ENCODE measurements at places on chromosomes 2 and 18.

DNA sequence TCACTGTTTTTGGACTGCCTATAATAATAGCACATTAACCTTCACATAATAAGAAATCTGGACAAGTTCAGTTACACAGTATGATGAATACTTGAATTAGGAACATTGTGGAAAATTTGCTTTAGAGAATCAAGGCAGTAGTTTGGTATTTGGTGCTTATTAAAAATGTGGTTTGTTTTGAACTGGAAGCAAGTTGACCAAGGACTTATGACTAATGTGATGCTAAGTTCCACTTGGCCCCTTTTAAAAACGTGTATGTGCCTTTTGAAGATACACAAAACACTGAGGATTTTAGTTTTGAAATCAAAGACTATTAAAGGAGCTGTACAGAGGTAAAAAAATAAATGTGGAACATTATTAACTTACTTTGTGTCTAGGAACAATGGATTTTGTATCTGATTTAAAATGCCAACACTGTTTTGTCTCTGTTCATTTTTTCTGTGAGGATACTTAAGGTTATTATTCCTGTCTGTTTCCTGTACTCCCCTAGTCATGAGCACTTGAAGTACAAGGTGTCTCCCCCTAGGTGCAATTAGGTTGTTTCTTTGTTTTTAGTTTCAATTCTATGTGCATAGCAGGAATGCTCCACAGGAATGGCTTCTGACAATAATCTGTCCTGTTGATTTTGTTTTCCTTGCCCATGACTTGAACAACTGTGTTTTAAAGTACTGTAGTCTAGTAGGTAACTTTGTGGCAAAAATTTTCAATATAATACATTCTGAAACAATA, 49.6 kb upstream of the PTH2R start:
- no peak overlapping the region for H3K4me3 ChIP-seq
- no peaks in the 10 kb centered on the region for H3K27me3 ChIP-seq
- DNase-seq: no peak
- no peaks in the 10 kb centered on the region for H3K4me1 ChIP-seq
- H3K36me3 ChIP-seq: peaks cover 23% of the 10 kb centered on the region
- no peak overlapping the region for H3K27ac ChIP-seq

DNA sequence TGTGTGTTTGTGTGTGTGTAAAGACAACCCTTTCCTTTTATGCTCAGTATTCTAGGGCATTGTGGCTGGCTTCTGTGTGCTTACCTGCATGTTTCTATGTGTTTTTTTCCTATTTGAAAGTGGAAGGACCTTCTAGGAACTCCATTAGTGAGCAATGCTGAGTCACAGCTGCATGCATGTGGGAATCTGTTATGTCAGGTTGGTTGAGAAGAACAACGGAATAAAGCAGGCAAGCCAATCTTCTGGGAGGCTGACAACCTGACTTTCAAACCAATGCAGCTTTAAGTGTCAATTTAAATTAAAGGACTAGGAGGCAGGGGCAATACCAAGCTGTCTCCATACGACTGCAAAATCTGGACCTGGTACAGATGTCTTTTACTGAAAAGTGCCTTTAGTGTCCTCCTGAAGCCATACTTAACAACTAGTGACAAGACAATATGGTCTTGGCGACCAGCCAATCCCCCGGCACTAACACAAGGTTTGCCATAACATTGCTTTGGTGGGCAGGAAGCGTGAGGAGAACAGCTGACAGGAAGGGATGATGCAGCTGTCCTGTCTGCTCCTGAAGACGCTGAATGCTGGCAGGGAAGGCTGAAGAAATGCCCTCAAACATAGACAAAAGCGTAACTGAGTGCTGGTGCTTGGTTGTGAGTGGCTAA, 514.7 kb upstream of the CDH7 start:
- no peak overlapping the region for H3K27ac ChIP-seq
- H3K4me1 ChIP-seq: no peaks in the 10 kb centered on the region
- H3K36me3 ChIP-seq: no peaks in the 10 kb centered on the region
- DNase-seq: no peak
- H3K4me3 ChIP-seq: no peak overlapping the region

GRCh38 chr2:120904379-120904778, 168.7 kb downstream of the GLI2 start:
- DNase-seq: peak; percentile 63
- no peak overlapping the region for H3K27ac ChIP-seq
- peaks cover 6% of the 10 kb centered on the region for H3K4me1 ChIP-seq
- H3K36me3 ChIP-seq: peaks cover 4% of the 10 kb centered on the region

DNA sequence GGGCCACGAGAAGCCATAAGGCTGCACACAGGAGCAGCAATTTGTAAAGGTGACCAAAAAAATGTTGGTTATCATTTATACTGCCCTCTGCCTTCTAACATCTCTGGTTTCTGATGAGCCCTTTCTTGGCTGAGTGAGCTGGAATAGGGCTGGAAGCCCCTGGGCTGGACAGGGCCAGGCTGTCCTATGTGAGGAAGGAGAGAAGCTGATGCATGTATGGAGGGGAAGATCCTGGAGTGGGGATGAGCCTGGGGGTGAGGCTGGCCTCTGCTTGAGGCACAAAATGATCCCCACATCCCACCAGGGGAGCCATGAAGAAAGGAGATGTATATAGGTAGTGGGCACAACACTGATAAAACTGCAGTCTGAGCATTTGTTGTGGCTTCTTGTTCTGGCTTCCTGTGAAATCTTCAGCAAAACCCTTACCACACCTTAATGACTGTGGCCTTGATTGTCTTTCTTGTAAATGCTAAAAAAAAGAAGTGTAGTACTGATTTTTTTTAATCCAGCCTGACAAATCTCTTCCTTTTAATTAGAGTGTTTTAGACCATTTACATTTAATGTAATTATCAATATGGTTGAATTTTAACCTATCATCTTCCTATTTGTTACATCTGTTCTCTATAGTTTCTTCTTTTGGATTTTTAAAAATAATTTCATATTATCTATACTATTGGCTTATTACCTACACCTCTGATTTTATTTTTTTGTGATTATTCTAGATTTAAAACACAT, 5.6 kb downstream of the SNED1 start:
- no peaks in the 10 kb centered on the region for H3K27me3 ChIP-seq
- H3K4me3 ChIP-seq: no peak overlapping the region
- peak; percentile 29 for DNase-seq
- H3K4me1 ChIP-seq: no peaks in the 10 kb centered on the region
- no peak overlapping the region for H3K27ac ChIP-seq

DNA sequence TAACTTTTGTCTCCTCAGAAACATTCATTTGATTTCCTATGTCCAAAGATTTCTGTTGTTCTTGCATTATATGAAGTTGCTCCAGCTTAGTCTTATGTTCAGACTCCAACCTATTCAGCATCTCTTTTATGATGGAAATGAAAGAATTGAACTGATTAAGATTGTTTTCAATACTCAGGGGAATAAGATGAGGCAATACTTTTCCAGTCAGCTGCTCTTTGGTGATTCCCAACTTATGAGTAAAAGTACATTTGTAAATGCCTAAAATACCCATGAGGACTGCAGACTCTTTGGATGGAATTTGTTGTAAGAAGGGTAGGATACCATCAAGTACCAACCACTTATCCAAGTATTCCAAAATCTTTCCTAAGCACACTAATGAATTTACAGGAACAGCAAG, 39.8 kb downstream of the TRAK2 start:
- DNase-seq: peak; percentile 8
- H3K4me1 ChIP-seq: peaks cover 55% of the 10 kb centered on the region
- no peaks in the 10 kb centered on the region for H3K27me3 ChIP-seq

DNA sequence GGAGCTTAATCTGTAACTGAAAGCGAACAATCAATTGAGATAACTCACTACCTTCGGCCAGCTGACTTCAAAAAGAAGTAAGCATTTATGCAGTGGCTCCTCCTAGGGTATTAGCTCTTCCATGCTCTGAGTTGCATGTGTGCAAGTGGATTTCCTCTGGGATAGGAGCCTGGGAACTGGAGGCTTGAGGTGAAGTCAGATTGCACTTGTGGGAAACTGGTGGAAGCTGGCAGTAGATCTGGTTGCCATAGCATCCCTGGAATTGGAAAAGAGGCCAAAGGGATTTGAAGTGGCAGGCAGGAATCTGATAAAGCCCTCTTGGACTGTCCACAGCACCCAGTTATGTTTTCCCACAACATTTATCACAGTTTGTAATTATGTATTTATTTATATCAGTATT, 50.6 kb upstream of the FMNL2 start:
- no peaks in the 10 kb centered on the region for H3K36me3 ChIP-seq
- H3K4me1 ChIP-seq: no peaks in the 10 kb centered on the region
- H3K4me3 ChIP-seq: no peak overlapping the region
- H3K27ac ChIP-seq: no peak overlapping the region

- DNase-seq: no peak
- no peak overlapping the region for H3K27ac ChIP-seq
- H3K36me3 ChIP-seq: no peaks in the 10 kb centered on the region
- H3K4me3 ChIP-seq: no peak overlapping the region
- H3K4me1 ChIP-seq: no peaks in the 10 kb centered on the region
- no peaks in the 10 kb centered on the region for H3K27me3 ChIP-seq
Observed at GRCh38 chr18:26642440-26643348, 94.3 kb upstream of the KCTD1 start.

DNA sequence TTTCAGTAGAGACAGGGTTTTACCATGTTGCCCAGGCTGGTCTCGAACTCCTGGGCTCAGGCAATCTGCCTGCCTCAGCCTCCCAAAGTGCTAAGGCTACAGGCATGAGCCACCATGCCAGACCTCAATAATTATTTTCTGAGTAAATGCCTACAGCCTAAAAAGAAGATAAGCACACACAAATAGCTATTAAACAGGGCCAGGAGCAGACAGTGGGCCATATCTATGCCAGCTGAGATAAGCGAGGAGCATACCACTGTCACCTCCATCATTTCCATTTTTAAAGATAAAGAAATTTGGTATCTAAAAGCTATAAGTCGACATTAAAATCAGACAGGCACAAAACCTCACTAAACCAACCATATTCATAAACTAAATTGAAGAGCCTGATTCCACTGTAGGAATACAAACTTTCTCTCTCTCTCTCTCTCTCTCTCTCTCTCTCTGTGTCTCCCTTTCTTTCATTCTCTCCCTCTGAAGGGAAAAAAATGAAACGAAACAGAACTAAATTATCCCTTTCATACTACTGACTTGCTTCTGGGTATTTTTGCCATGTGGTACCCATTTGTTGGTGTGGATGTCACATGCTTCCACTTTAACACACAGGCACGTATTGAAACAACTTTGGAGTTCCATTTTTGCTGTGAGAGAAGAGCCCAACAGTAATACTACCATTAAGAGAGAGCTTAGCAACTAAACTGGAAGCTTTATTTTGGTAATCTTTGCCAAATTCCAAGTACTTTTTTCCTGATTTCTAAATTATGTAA, 51.0 kb downstream of the FARSB start:
- H3K4me1 ChIP-seq: peaks cover 14% of the 10 kb centered on the region
- H3K36me3 ChIP-seq: no peaks in the 10 kb centered on the region
- H3K4me3 ChIP-seq: no peak overlapping the region
- no peaks in the 10 kb centered on the region for H3K27me3 ChIP-seq
- no peak overlapping the region for H3K27ac ChIP-seq

DNA sequence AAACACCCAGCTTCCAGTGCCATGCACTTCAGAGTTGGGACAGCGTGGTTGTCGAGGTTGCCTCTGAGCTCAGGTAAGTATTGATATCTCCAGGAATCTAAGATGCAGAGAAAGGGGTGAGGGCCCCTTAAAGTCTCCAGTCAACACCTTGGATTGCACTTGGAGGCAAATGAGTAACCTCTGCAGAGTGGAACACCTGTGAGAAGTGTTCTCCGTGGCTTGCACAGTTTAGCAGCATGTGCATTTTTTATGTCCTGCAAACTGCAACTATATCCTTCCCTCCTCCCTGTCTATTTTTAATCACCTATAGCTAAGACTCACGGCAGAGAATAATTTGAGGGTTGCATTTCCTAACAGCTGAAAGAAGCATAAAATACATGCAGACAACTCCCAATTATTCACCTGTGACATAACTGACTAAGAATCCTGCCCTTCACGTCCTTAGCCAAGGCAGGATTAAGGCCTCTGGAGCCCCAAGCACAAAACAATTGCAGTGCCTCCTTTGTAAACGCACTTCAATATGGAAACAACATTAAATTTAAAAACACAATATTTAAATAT, 1.6 kb upstream of the ZNF385B start:
- H3K27ac ChIP-seq: no peak overlapping the region
- H3K27me3 ChIP-seq: peaks cover 83% of the 10 kb centered on the region
- DNase-seq: no peak
- no peak overlapping the region for H3K4me3 ChIP-seq

GRCh38 chr18:3380384-3380961, 69.5 kb upstream of the TGIF1 start:
- H3K27ac ChIP-seq: no peak overlapping the region
- H3K36me3 ChIP-seq: no peaks in the 10 kb centered on the region
- H3K4me3 ChIP-seq: no peak overlapping the region
- no peak for DNase-seq
- H3K27me3 ChIP-seq: no peaks in the 10 kb centered on the region
- peaks cover 5% of the 10 kb centered on the region for H3K4me1 ChIP-seq

GRCh38 chr18:35731701-35732100, 150.2 kb downstream of the GALNT1 start:
- H3K27ac ChIP-seq: no peak overlapping the region
- H3K27me3 ChIP-seq: no peaks in the 10 kb centered on the region
- DNase-seq: no peak
- H3K36me3 ChIP-seq: no peaks in the 10 kb centered on the region
- no peak overlapping the region for H3K4me3 ChIP-seq

GRCh38 chr2:217681791-217682190, 321.0 kb downstream of the TNS1 start:
- H3K36me3 ChIP-seq: no peaks in the 10 kb centered on the region
- DNase-seq: no peak
- no peak overlapping the region for H3K27ac ChIP-seq
- no peak overlapping the region for H3K4me3 ChIP-seq
- peaks cover 18% of the 10 kb centered on the region for H3K4me1 ChIP-seq
- H3K27me3 ChIP-seq: no peaks in the 10 kb centered on the region

- H3K27me3 ChIP-seq: no peaks in the 10 kb centered on the region
- peak; percentile 45 for DNase-seq
- no peak overlapping the region for H3K4me3 ChIP-seq
- H3K27ac ChIP-seq: peak overlapping the region; percentile 70
- H3K4me1 ChIP-seq: peaks cover 7% of the 10 kb centered on the region
- H3K36me3 ChIP-seq: no peaks in the 10 kb centered on the region
Observed at GRCh38 chr2:120653046-120653445, 82.6 kb upstream of the GLI2 start.

GRCh38 chr2:7896940-7897487, 784.8 kb upstream of the ID2 start:
- H3K4me3 ChIP-seq: no peak overlapping the region
- no peak for DNase-seq
- H3K36me3 ChIP-seq: no peaks in the 10 kb centered on the region
- H3K4me1 ChIP-seq: no peaks in the 10 kb centered on the region
- H3K27me3 ChIP-seq: no peaks in the 10 kb centered on the region
- no peak overlapping the region for H3K27ac ChIP-seq

DNA sequence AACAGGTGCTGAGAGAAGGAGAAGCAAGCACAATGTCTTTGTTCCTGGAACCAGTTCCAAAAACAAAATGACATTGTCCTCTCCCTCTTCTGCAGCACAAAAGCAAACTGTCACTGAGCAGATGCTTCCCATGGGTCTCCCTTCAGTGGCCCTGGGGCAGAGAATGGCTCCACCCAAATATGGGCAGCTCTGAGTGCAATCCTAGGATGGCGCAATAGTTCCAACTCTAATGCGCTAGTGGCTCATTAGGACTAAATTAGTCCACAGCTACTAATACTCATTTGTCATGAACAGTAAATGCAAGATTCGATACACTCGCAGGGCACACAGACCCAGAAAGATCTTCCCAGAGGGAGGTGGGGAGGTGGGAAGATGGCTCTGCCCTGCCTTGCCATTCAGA, 205.2 kb upstream of the CHAC2 start:
- no peaks in the 10 kb centered on the region for H3K4me1 ChIP-seq
- no peak for DNase-seq
- no peak overlapping the region for H3K27ac ChIP-seq
- H3K4me3 ChIP-seq: no peak overlapping the region

All from osteoblast (primary cell).